ENCODE measurements at places on chromosomes 13 and 19.
A peak's percentile ranks its signal among the peaks of the same experiment; 100 is the strongest.

DNA sequence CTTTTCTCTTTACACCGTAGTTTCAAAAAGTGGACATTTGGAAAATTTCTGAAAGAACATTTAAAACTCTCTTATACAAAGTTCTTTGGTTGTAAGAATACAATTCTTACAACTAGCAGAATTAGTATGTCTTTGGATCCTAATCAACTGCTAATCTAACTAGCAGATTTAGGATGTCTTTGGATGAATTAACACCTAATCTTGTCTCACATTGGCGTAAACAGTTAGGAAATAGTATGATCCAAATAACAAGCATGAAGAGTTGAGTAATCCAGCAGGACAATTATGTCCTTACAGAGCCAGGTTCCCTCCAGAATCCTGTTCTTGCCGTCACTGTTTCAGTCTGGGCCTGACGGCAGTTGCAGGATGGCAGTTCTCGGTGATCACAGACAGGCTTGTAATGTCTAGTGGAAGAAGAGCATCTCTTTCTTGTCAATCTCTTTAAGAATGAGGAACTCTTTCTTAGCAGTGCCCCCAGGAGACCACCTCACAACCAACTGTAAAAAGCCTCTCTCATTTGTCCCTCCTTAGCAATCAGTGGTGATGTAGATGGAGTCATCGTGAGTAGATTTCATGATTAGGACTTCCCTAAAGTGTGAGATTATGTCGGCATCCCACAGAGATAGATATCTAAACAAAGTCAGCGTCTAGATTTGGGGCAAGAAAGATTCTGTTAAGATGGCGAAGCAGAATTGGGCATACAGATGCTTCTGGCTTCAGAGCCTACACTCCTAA lies 5.7 kb upstream of the TNFSF13B start:
- no peak for DNase-seq

DNA sequence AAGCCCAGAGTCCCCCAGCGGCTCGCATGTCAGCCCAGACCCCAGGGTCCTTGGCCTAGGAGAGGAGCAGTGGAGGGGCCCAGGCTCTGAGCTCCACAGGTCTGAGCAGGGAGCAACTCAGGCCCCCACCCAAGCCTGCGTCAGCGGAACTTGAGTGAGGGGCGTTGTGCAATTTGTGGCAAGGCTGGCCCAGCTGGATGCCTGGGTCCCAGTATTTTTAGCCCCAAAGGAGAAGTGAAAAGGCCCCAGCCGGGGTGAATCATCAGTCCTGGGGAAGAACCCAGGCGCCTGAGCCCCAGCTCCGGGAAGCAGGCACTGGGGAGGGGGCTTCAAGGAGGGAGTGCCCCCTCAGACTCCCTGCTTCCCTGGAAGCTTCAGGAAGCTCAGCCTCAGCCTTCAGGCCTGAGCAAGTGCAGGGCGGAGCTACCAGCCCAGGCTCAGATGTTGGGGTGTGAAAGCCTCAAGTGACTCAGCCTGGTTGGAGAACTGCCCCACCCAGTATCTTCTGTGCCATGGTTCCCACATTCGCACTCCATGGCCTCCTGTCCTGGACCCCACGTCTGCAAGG lies 7.2 kb downstream of the MED29 start:
- peak; percentile 52 for DNase-seq

DNA sequence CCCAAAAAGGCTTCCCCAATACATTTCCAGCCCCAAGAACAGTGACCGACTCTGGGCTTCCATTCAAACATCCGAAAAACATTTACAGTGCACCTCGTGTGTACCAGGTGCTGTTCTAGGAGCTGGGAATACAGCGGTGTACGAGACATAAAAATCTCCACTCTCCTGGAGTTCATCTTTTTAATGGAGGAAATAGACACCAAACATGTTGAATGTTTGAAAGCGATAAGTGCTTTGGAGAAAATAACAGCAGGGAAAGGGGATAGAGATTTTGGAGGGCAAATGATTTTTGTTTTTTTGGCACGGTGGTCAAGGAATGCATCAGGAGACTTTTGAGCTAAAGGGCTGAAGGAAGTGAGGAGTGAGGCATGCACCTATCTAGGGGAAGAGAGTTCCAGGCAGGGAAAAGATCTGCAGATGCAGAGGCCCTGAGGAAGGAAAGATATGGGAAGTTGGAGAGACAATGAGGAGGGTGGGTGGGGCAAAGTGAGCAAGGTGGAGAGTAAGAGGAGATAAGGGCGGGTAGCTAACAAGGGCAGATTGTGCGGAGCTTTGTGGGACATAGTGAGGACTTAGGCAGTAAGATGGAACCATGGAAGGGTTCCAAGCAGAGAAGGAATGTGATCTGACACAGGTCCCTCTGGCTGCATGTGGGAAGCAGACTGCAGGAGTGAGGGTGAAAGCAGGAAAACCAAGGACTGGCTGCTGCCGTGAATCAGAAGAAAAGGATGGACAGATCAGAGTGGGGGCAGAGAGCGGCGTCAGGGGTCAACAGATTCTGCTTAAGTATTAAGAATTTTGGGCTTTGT lies 703 bp upstream of the FBL start:
- DNase-seq, result no peak

GRCh38 chr13:41224113-41225110 lies 30.0 kb upstream of the KBTBD7 start:
- no peak for DNase-seq

DNA sequence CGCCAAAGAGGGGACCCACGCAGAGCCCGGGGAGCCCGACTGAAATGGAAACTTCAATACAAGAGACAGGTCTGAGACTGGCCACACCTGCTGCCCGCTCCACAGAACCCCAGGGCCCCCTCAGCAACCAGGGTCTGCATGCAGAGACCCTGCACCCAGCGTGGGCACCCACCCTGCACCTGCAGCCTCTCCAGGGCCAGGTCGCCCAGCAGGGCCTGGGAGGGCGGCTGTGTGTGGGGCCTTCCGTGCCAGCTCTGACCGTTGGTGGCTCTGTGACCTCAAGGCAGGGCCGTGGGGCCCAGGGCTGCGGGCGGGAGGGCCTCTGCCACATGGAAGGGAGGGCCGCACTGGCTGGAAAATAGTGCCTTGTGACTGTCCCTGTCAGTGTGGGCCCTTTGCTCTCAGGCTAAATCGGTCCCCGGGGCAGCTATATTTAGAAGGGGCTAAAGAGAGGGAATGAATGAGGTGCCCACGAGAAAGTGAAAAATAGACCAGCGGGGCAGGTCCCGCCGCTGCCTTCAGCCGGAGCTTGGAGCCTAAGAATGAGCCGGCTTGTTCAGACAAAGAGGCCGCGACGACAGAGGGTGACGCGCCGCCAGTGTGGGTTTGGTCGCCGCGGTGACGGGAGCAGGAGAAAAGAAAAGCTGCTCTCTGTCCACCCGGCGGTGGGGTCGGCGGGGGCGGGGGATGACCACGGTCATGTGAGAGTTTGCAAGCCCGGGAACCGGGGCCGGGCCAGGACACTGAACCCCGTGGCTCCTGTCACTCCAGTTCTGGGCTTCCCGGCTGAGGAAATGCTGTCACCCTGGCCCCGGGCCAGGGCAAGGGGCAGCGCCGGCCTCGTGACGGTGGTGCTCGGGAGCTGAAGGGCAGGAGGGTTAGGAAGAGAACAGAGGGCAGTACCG lies 70.5 kb downstream of the GADD45B start:
- DNase-seq, result no peak

DNA sequence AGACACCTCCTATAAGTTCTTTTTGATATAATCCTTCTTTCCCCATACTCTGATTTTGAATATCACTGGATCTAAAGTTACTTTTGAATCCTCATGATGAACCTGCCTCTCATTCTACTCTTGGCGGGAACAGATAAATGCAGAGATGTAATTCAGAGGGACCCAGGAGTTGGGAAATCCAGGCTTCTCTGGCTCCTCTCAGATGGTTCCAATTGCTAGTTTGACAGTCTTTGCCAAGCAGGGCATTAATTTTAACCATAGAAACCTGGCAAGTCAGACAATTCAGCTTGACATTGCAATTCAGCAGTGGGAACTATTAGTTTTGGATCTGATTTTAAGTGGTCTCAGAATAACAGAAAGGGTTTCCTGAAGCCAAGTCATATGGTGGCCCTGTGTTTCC lies 67.3 kb upstream of the KLF12 start:
- DNase-seq, result no peak

DNA sequence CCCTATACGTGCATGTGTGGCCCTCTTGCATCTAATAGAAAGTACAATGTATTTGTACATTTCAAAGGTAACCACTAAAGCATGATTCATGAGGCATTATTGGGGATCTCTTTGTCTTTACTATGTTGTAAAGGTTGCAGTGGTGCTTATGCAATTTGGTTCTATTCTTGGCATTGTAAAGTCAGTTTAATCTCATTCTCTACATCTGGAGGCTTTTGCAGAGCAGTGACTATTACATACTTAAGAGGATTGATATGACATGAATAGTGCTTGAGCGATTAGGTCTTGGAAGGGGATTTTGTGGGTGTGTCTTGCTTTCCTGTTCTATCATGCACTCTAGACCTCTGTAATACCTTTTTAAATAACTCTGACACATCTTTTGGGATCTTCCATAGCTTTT lies 610.0 kb downstream of the EFNB2 start:
- DNase-seq, result no peak
